ENCODE measurements at places on chromosomes 11 and 22. TPM values are rescaled to one million over a fixed set of nuclear protein-coding genes. Genes with fewer than 3 reads are reported as not detected.

Gene OR8A1
- not detected for polyA plus RNA-seq

Gene IGLL1
- not detected for polyA plus RNA-seq

Gene CHRNA10
- polyA plus RNA-seq: 0.21 TPM

Gene CASP1
- polyA plus RNA-seq: 75.2 TPM

Gene RAB3IL1
- polyA plus RNA-seq: not detected

Gene FGF4
- polyA plus RNA-seq: not detected

Gene KRTAP5-9
- not detected for polyA plus RNA-seq

Gene NUP98
- polyA plus RNA-seq: 34.0 TPM

Gene PRAME
- polyA plus RNA-seq: not detected

Gene IGSF22
- polyA plus RNA-seq: 4.0 TPM

Gene TMEM126A
- polyA plus RNA-seq: 59.1 TPM

Gene SGSM1
- 0.44 TPM for polyA plus RNA-seq

Gene RRP8
- polyA plus RNA-seq: 26.6 TPM

Gene OR51I1
- not detected for polyA plus RNA-seq

Gene PACSIN3
- not detected for polyA plus RNA-seq

Gene HBE1
- not detected for polyA plus RNA-seq

Gene MRGPRX3
- polyA plus RNA-seq: not detected

Gene ABCC8
- not detected for polyA plus RNA-seq

Gene PDE2A
- polyA plus RNA-seq: not detected

Gene ATP5MG
- polyA plus RNA-seq: 547 TPM

Gene CARD18
- polyA plus RNA-seq: not detected

Gene MS4A15
- not detected for polyA plus RNA-seq

Gene BTG4
- not detected for polyA plus RNA-seq

Gene HORMAD2
- not detected for polyA plus RNA-seq

Gene APOL5
- polyA plus RNA-seq: not detected

Gene OR52H1
- polyA plus RNA-seq: not detected

Gene RBX1
- polyA plus RNA-seq: 150 TPM

Gene HIC2
- 0.34 TPM for polyA plus RNA-seq

Gene RFPL3
- polyA plus RNA-seq: not detected

Gene UBE4A
- 18.3 TPM for polyA plus RNA-seq

Gene MTMR3
- polyA plus RNA-seq: 15.0 TPM

Gene ZBTB16
- 9.7 TPM for polyA plus RNA-seq

Gene OR5B21
- not detected for polyA plus RNA-seq

Gene CFAP300
- not detected for polyA plus RNA-seq

Gene LRRC10B
- not detected for polyA plus RNA-seq

Measured in IgD-negative memory B cell (primary cell).